ENCODE measurements at places on chromosomes 6 and 20. TPM values are rescaled to one million over a fixed set of nuclear protein-coding genes. Genes with fewer than 3 reads are reported as not detected.

DNA sequence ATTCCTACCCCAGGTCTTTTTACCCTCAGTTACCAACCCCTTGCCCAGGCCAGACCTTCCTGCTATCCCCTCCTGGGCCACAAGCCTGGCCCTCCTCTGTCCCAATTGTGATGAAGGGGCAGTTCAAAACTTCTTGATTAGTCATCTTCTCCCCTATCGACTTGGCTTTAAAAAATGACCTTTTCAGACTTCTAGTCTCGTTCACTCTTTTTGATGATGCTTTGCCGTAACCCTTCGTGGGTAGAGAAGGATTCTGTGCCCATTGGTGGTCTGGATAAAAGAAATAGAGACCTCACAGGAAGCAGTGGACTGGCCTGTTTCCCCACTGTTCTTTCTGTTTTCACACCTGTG lies 5.5 kb downstream of the VEGFA start:
- H3K4me3 ChIP-seq: peak overlapping the region; percentile 90
- peaks cover 33% of the 10 kb centered on the region for H3K36me3 ChIP-seq
- H3K4me1 ChIP-seq: peaks cover 21% of the 10 kb centered on the region
- no peak for DNase-seq
- H3K27ac ChIP-seq: peak overlapping the region; percentile 56
- no peaks in the 10 kb centered on the region for H3K27me3 ChIP-seq

DNA sequence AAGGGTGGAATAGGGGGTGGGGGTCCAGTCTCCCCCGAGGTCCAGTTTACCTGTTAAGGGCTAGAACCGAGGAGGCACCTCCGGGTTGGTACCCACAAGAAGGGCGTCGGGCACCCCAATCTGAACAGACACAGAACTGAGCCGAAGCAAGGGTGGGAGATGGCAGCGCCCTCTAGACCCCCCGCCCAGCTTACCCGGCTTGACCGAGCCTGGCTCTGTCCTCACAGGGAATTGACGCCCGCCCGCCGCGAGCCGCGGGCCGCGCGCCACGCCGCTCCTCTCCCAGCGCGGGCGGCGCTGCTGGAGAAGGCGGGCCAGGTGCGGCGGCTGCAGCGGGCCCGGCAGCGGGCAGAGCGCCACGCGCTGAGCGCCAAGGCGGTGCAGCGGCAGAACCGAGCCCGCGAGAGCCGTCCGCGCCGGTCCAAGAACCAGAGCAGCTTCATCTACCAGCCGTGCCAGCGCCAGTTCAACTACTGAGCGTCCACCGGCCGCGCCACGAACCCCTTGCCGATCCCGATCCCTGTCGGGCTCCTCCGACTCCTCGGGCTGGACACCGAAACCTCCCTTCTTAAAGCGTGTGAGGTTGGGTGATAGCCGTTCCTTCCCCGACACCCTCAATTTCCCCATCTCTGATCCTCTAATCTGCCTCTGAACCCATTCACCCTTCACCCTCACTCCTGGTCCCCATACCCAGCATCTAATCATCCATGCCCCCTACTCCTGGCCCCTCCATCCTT lies 5.9 kb downstream of the TP53INP2 start:
- no peaks in the 10 kb centered on the region for H3K27me3 ChIP-seq
- peak overlapping the region; percentile 44 for H3K4me3 ChIP-seq
- H3K27ac ChIP-seq: peak overlapping the region; percentile 78
- peaks cover 6% of the 10 kb centered on the region for H3K36me3 ChIP-seq

- no peaks in the 10 kb centered on the region for H3K4me1 ChIP-seq
- DNase-seq: no peak
- no peaks in the 10 kb centered on the region for H3K27me3 ChIP-seq
Observed at GRCh38 chr6:34172961-34173775, 27.3 kb upstream of the GRM4 start.

DNA sequence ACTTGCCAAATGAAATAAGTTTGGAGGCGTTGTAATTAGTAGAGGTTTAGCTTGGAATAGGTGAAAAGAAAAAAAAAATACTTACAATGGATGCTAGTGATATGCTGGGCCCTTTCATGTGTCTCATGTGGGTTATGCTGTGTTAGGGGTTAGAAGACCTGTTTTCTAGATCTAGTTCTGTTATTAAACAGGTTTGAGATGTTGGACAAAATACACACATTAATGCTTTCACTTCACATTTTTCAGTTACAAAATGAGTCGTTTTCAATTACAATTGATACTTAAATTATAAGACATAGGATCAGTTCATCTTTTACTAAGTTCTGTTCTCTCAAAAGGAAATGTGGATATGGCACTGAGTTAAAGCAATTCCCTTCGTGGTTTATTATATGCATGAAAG lies 509.8 kb downstream of the EPM2A start:
- no peak overlapping the region for H3K27ac ChIP-seq
- H3K27me3 ChIP-seq: no peaks in the 10 kb centered on the region
- no peaks in the 10 kb centered on the region for H3K36me3 ChIP-seq
- H3K4me1 ChIP-seq: no peaks in the 10 kb centered on the region
- no peak for DNase-seq
- H3K4me3 ChIP-seq: no peak overlapping the region

DNA sequence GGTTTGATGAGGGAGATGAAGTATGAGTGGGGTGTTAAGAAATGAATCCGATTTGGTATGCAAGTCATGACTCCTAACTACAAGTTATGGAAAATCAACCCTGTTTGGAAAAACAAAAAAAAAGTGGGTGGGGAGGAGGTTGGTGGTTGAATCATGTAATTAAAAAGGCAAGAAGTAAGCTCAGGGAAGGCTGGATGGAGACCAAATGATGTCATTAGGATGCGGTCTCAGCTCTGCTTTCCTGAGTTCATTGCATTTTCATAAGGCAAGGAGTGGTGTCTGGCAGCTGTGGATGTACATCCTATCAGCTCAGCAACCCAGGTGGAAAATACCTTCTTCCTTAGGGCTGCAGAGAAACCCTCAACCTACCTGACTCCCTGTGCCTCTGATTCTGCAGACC lies 60.4 kb upstream of the AKAP12 start:
- H3K36me3 ChIP-seq: no peaks in the 10 kb centered on the region
- DNase-seq: peak; percentile 75
- H3K4me1 ChIP-seq: no peaks in the 10 kb centered on the region
- no peaks in the 10 kb centered on the region for H3K27me3 ChIP-seq
- H3K4me3 ChIP-seq: no peak overlapping the region

- H3K27me3 ChIP-seq: peaks cover 9% of the 10 kb centered on the region
- H3K27ac ChIP-seq: no peak overlapping the region
- no peak for DNase-seq
- no peak overlapping the region for H3K4me3 ChIP-seq
Observed at GRCh38 chr20:48308882-48309281, 518.9 kb downstream of the PREX1 start.

DNA sequence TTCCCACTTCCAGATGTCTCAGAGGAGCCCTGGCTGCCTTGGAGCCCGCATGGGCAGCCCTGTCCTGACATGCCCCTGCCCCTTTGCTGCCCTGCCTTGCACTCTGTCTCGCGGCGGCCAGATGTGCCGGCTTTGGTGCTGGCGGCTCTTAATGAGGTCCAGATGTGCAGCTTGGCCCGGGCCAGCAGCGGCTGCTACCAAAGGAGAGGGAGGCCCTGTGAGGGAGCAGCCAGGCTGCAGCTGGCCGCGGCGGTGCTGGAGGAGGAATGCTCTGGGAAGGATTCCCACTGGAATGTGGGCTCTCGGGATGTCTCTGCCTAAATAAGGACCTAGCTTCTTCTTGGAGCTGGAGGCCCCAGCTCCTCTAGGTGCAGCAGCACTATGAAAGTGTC lies 72.4 kb downstream of the FGD2 start:
- H3K36me3 ChIP-seq: no peaks in the 10 kb centered on the region
- H3K4me1 ChIP-seq: peaks cover 9% of the 10 kb centered on the region
- DNase-seq: peak; percentile 98
- H3K4me3 ChIP-seq: no peak overlapping the region

- H3K36me3 ChIP-seq: no peaks in the 10 kb centered on the region
- H3K4me3 ChIP-seq: no peak overlapping the region
- H3K27ac ChIP-seq: no peak overlapping the region
Observed at GRCh38 chr6:35634316-35634715, 54.4 kb downstream of the FKBP5 start.

The CNR1 gene
- total RNA-seq: not detected

The FOXC1 gene
- total RNA-seq: 0.66 TPM

The LRRC1 gene
- total RNA-seq: 12.1 TPM

Data from fibroblast of lung (primary cell).